ENCODE measurements at places on chromosomes 4 and X.

DNA sequence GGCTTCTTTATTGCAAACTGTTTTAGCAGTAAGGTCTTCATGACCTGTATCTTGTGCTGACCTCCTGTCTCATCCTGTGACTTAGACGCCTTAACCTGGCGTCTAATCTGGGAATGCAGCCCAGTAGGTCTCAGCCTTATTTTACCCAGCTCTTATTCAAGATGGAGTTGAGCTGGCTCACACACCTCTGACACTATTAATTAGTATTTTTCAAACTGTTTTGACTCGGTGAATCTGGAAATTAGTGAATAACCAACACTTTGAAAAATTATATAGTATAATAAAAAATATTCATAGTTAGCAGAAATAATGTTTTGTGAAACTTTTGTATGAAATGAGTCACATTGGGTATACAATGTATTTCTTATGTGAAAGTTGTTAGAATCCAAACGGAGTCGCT is 189.4 kb downstream of the PDGFRA start:
- DNase-seq = no peak

DNA sequence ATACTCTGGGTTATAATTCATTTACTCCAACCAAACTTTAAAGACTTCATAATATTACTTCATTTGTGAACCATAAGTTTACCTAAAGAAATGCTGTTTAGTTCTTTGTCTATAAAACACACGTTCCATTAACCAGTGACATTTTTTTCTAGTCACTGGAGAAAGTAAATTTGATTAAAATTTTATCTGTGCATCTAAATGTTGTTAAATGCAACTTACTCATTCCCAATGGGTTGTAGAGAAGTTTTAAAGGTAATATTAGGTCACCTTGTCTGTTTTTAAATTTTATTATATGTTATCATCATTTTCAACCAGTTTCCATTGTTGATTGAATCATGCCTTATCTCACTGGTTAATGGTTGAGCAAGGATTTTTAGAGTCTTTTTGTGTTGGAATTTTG is 401.4 kb downstream of the CCSER1 start:
- no peak for DNase-seq

- DNase-seq = peak; percentile 8
Observed at GRCh38 chr4:158769175-158769921, 522 bp downstream of the FNIP2 start.

DNA sequence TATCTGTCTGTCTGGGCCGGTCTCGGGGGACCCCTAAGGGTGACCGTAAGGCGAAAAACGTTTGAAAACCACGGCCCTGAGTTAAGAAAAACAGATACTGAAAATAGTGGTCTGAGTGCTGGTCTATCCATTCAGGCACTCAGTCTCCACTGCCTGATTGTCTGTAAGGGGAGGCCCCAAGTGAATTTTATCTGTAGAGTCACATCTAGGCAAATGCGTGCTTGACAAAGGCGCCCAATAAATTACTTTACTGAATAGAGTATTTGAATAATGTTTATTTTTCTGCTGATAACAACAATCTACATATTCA is 465 bp downstream of the HNRNPH2 start:
- DNase-seq = no peak

- DNase-seq = no peak
Observed at GRCh38 chr4:154559494-154560418, 3.1 kb upstream of the FGB start.

- DNase-seq = no peak
Observed at GRCh38 chrX:2423282-2423681, 77.5 kb downstream of the DHRSX start.

GRCh38 chr4:165516281-165516833 is 137.5 kb downstream of the CPE start:
- no peak for DNase-seq

DNA sequence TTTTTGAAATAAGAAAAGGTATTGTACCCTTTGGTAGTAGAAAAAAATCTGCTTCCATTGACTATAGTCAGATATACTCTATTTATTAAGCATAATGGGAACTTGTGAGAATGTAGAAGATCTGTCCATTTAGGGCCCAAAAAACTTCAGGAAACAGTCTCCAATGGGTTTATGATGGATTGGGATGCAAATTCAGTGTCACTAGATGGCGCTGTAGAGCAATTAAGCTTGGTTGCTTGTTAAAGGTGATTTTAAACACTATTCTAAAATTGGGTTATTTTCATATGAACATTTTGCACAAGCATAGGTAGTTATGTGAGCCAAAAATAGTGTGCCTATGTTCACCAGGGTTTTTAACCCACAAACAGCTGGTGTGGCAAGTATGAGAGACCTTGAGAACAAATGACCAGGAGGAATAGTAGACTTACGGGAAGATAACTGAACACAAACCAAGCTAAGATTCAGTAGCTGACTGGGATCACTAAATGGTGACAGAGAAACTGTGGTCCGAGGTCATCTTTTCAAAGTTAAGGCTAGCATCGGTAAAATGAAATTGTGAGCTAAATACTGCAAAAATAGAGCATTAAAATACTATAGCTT is 80.3 kb upstream of the LSM6 start:
- no peak for DNase-seq

- DNase-seq = no peak
Observed at GRCh38 chrX:74467656-74468055, 46.4 kb downstream of the SLC16A2 start.

GRCh38 chr4:4781936-4782707 is 77.3 kb upstream of the MSX1 start:
- no peak for DNase-seq
